ENCODE measurements at places on chromosomes 11 and 22.
A peak's percentile ranks its signal among the peaks of the same experiment; 100 is the strongest.

DNA sequence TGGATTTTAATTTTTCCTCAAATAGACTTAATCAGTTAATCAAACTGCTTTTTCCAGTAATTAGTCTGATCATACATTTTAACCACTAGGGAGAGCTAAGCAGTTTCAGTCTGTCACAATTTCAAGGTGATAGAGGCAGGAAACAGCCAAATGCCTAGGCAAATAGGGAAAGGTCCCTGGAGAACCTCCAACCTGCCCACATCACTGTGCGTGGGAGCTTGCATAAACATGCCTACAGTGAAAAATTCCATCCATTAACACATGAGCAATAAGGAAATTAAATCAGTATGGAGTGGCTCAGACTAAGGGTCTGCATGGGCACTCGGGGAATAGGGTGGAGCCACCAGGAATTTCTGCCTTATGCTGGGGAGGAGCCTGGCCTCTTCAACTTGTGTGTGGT lies 74.6 kb downstream of the AASDHPPT start:
- DNase-seq, result no peak

GRCh38 chr11:35304386-35304775 lies 115.0 kb downstream of the SLC1A2 start:
- no peak for DNase-seq

DNA sequence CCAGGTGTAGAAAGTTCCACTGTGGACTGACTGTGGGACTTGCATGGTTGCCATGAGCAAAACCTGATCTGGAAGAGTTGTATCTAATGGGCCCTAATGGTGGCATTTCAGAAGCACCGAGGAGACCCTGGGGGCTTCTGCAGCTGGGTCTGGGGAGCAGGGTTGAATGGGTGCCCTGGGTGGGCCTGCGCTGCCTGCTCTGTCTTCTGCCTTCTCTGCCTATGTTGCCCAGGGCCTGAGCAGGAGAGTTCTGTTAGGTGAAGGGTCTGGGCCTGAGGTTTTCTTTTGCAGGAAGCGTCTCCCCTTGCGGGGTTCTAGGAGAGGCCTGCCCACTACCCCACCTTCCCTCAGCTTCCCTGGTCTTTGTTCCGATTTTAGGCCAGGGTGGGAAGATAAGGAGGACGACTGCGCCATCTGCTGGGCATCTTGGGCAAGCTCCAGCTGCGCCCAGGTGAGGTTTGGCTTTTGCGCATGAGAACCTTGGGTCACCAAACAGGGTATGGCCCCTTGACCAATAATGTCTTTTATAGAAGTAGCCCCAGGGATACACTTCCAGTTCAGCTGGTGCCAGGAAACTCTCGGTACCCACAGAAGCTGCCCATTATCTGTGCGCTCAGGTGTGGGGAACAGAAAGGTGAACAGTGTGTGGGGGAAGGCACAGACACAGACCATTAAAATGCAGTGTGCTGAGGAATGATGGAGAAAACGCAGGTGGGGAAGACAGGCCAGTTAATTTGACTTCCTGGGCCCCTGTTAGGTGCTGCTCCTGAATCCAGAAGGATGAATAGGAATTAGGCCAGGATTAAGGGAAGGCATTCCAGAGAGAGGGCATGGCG lies 23.2 kb downstream of the COMMD9 start:
- peak; percentile 57 for DNase-seq

GRCh38 chr11:14537134-14537599 lies 17.0 kb upstream of the PSMA1 start:
- DNase-seq, result peak; percentile 76

GRCh38 chr11:125348674-125349309 lies 147.3 kb downstream of the FEZ1 start:
- peak; percentile 71 for DNase-seq

DNA sequence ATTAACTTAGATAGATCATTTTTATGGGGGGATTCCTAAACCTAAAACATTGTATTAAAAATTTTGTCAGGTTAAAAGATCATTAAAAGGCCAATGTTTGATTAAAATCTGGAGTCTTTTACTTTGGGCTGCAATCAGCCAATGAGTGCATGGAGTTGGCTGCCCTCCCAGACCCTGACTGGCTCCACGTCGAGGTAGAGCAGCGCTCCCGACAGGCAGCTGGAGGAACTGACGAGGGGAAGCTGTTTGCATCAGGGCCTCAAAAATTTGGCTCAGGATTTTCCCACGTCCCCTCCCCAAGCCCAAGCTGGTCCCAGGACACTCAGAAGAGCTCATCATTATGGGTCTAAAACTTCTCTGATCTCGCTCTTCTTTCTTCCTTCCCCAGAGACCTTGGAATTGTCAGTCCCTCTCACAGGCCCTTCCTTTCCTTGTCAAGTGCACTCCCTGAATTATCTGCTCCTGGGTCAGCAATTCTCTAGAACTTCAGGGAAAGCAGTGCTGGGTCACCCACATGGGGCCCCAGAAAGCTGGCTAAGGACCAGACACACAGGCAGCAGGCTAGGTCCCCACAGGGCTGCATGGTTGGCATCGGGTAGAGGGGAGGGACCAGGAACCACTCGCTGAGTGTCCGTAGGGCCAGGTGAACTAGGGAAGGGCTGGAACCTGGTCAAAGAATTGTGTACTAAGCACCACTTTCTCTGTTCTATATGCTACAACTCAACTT lies 119.6 kb upstream of the IGLL5 start:
- DNase-seq, result no peak

DNA sequence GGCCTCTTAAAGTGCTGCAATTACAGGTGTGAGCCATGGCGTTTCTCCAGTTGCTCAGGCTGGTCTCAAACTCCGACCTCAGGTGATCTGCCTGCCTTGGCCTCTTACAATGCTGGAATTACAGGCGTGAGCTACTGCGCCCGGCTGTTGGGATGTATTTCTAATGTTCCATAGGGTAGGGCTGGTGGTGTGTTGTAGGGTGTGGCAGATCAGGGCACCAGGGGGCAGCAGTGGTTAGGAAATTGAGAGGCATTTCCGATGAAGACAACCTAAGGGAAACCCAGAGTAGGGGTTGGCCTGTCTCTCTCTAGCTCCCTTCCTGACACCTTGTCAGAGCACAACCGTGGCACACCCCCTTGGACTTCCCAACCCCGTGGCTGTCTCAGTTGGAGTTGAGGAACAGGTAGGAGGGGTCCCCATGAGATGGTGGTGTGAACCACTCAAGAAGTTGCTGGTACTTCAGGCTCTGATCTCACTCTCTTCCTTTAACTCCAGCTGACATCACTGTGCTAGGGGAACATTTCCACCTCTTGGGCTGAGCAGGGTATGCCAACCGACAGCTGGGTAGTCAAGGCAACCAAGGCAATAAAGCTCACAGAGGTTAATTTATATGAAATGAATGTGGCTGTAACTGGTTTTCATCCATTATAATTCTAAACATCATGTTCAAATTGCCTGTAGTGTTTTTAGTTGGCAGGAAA lies 33.0 kb downstream of the YWHAH start:
- DNase-seq, result peak; percentile 50

DNA sequence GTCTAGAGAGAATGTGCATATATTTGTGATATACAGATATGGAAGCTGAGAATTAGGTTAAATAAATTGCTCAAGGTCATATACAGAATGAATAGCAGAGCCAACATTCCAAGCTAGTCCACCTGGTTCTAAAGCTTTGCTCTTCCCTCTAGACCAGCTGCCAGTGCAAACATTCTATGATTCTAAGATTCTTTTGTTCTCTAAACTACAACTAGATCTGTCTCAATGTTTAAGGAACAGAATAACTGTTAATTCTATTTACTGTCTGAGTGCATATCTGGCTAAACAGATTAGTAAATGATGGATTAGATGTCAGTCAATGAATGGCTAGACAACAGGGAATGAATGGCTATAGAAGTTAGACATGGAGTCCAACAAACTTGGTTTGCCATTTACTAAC lies 19.6 kb downstream of the KCNE3 start:
- DNase-seq, result no peak

GRCh38 chr22:37337204-37337943 lies 55.1 kb downstream of the CYTH4 start:
- DNase-seq, result no peak

DNA sequence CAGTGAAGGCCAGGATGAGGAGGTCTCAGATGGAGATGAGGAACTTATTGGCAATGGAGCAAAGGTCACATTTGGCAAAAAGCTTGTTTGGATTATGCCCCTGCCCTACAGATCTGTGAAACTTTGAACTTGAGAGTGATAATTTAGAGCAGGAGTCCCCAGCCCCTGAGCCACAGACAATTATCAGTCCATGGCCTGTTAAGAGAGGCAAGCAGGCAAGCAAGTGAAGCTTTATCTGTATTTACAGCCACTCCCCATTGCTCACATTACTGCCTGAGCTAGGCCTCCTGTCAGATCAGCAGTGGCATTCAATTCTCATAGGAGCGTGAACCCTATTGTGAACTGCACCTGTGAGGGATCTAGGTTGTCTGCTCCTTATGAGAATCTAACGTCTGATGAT lies 1076.9 kb upstream of the TENM4 start:
- no peak for DNase-seq

Data from G401 (cell line).